ENCODE measurements at places on chromosomes 5 and 9.
A peak's percentile ranks its signal among the peaks of the same experiment; 100 is the strongest.

- no peaks in the 10 kb centered on the region for H3K36me3 ChIP-seq
- no peaks in the 10 kb centered on the region for H3K4me1 ChIP-seq
- DNase-seq: no peak
- no peaks in the 10 kb centered on the region for H3K27me3 ChIP-seq
- no peak overlapping the region for H3K4me3 ChIP-seq
These were observed 70.0 kb downstream of the ZNF354C start for GRCh38 chr5:179130101-179130681.

DNA sequence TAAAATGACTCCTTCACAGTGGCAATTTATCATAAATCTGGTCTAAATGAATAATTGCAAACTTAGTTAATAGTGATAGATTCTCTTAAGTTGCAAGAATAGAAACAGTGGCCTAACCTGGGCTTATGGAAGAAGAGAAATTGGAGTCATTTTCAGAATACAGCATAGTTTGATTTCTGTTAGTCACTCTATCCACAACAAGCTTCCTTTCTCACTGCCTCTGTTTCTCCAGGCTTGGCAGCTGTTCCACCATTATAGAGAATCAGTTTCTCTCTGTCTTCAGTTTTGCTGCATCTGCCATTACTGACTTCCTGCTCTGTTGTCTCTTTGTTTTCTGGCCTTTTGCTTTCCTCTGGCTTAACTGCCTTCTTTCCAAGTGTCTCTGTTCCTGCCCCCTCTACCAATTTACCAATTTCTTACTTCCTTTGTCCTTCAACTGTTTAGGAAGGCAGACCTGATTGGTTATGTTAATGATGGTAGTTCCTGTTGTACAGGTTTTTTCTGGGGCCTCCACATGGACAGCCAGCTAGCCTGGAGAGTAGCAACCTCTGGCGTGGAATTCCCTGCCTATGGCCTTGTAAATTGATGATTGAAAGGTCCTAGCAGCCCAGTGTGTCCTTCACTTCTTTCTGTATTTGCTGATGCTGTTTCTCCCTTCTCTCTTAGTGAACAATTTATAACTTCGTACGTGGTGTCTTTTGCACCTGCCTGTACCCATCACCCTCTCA is 75.9 kb upstream of the RASGRF2 start:
- no peak overlapping the region for H3K27ac ChIP-seq
- no peak overlapping the region for H3K4me3 ChIP-seq
- DNase-seq: peak; percentile 2
- H3K4me1 ChIP-seq: peaks cover 6% of the 10 kb centered on the region
- no peaks in the 10 kb centered on the region for H3K27me3 ChIP-seq

DNA sequence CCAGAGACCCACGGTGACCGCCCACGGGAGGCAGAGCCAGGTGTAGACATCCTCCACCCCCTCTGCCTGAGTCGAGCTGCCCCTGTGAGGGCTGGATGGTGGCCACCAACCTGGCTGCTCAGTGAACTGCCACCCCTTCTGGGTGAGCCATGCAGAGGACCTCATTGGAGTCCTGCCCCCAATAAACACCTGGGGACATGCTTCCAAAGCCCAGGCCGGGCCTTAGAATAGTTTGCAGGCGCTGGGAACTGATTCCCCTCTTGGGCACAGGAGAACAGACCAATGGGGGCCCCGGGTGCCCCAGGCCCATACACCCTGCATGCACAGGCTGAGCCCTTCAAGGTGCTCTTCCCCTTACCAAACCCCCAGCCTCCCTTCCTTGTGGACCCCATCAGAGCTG is 38.1 kb upstream of the GFPT2 start:
- no peaks in the 10 kb centered on the region for H3K27me3 ChIP-seq
- H3K4me3 ChIP-seq: no peak overlapping the region
- H3K4me1 ChIP-seq: no peaks in the 10 kb centered on the region

DNA sequence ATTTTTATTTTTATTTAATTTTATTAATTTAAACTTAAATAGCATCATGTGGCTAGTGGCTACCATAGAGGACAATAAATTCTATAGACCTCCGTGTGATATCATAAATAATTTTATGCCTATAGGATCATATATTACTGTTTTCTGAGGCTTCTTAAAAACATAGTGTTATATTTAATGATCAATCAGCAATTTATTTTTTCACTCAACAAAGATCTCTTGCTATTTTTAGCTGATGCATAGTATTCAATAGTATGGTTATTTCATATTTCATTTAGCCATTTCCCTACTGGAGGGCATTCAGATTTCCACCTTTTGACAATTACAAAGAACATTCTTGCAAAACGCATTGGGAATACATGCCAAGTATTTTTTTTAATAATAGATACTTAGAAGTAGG is 114.1 kb downstream of the PDE4D start:
- DNase-seq: no peak
- H3K4me3 ChIP-seq: no peak overlapping the region
- H3K4me1 ChIP-seq: no peaks in the 10 kb centered on the region
- no peaks in the 10 kb centered on the region for H3K36me3 ChIP-seq
- no peaks in the 10 kb centered on the region for H3K27me3 ChIP-seq
- no peak overlapping the region for H3K27ac ChIP-seq

- H3K4me1 ChIP-seq: no peaks in the 10 kb centered on the region
- H3K27ac ChIP-seq: no peak overlapping the region
- peak; percentile 89 for DNase-seq
- H3K36me3 ChIP-seq: no peaks in the 10 kb centered on the region
- H3K4me3 ChIP-seq: no peak overlapping the region
- H3K27me3 ChIP-seq: no peaks in the 10 kb centered on the region
These were observed 12.7 kb upstream of the TDRD7 start for GRCh38 chr9:97398999-97399758.

DNA sequence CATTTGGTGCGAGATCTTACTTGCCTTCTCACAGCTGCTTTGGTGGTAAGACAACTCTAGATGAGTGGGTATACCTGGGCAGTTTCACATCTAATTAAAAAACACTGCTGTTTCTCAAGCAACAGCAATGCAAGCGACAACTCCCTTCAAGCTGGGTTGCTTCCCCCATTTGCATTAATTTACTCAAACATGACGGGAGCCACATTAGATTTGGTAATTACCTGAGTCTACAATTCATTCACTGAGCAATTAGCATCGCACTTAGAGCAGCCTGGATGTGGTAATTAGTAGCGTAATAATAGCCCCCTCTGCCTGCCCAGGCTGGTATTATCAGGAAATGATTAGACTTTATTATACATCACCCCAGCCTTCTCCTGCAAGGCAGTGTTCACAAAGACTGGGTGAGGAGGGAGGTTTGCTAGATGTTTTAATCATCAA is 73.4 kb downstream of the FBXO38 start:
- H3K27me3 ChIP-seq: no peaks in the 10 kb centered on the region
- no peaks in the 10 kb centered on the region for H3K36me3 ChIP-seq
- no peak overlapping the region for H3K4me3 ChIP-seq
- no peak overlapping the region for H3K27ac ChIP-seq
- peak; percentile 28 for DNase-seq

- no peaks in the 10 kb centered on the region for H3K4me1 ChIP-seq
- DNase-seq: no peak
- no peak overlapping the region for H3K27ac ChIP-seq
- peaks cover 26% of the 10 kb centered on the region for H3K27me3 ChIP-seq
These were observed 23.5 kb downstream of the FAM163B start for GRCh38 chr9:133585481-133586351.

DNA sequence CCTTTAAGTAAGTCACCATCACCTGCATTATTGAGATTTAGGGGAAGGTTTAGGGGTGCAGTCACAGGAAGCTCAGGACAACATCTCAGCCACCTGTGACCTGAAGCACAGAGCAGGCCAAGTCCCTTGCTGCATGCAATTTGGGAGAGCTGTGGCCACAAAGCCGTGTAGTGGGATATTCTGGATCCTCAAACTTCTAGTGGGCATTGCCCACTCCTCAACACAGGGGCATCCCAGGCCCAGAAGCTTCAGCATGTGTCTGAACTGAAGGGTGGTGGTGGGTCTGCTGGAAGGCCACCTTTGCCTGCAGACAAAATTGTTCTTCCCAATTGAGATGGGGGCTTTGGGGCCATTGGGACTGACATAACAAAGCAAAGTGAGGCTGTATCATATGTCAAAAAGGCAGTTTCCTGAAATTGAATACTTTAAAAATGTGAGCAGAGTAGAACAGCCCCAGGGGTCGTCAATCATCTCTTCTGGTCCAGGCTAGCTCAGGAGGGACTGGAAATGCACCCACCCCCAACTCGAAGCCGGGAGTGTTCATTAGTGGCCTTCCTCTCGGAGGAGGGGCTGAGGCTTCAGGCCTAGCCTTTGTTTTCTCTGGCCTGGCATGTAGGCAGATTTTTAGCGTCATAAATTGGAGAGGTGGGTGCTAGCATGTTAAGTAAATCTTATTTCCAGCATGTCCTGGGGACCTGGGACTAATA is 2.8 kb upstream of the GADD45G start:
- no peak overlapping the region for H3K4me3 ChIP-seq
- no peaks in the 10 kb centered on the region for H3K27me3 ChIP-seq
- no peak for DNase-seq
- no peaks in the 10 kb centered on the region for H3K4me1 ChIP-seq

- H3K27me3 ChIP-seq: no peaks in the 10 kb centered on the region
- no peaks in the 10 kb centered on the region for H3K4me1 ChIP-seq
These were observed 102.4 kb upstream of the PARP8 start for GRCh38 chr5:50564079-50564478.

DNA sequence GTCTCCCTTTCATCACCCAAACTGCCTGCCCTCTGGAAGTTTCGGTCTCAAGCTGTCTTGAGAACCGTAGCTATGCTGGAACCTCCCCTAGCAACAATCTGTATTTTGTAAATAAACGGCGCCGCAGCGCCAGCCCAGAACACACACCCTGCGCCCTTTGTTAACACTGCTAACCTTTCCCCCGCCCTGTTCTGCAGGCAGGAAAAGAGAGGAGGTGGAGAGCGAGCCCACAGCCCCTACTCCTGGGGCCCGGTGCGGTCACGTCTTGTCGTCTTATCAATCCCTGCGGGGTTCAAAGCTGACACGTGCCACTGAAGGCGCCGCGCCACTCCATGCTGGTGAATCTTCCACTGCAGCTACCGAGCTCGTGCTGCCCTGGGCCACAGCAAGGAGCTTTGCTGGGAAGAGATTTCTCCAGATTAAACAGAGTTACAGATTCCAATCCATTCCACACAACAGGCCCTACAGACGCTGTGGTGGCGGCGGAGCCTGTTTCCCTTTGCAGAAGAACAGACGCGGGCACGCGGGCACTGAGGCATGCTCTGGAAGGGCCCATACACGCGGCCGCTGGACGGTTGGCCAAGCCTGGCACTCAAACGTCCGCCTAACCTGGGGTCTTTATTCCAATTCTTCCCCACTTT is 25.3 kb downstream of the ZDHHC11B start:
- H3K27me3 ChIP-seq: no peaks in the 10 kb centered on the region
- H3K4me1 ChIP-seq: peaks cover 21% of the 10 kb centered on the region
- no peaks in the 10 kb centered on the region for H3K36me3 ChIP-seq
- H3K27ac ChIP-seq: peak overlapping the region; percentile 85
- peak; percentile 85 for DNase-seq

GRCh38 chr9:105993116-105993854 is 298.9 kb downstream of the TMEM38B start:
- no peak for DNase-seq
- no peaks in the 10 kb centered on the region for H3K36me3 ChIP-seq
- H3K27me3 ChIP-seq: no peaks in the 10 kb centered on the region
- H3K27ac ChIP-seq: no peak overlapping the region

DNA sequence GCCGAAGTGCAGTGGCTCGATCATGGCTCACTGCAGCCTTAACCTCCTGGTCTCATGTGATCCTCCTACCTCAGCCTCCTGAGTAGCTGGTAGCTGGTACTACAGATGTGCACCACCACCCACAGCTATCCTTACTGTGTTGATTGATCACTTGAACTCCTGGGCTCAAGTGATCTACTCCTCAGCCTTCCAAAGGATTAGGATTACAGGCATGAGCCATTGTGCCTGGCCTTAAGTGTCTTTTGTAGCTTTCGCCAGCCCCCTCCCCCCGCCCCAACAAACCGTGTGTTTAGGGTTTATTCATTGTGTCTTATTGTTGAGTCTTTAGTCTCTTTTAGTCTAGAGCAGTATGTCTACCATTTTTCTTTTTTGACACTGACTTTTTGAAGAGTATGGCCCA is 33.1 kb downstream of the SPIN1 start:
- no peaks in the 10 kb centered on the region for H3K4me1 ChIP-seq
- no peak for DNase-seq

DNA sequence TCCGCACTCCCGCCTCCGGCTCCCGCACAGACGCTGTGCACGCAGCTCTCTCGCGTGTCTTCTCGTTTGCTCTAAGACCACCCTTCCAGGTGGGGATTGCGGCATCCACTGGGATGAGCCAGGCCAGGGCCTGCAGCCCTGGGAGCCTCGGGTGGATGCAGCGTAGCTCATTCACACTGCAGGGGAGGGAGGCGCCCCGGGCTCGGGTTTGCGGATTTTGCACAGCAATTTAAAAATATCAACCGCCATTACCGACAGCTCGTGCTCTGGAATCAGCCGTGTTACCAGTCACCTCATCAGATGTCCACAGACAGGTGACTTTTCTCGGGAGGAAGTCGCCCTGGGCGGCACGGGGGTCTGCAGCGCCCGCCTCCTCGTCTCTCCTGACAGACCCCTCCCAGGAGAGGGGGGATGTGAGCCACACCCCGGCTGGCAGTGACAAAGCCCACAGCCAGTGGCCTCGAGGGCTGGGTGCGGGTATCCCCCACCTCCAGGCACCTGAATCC is 20.8 kb upstream of the SLC6A3 start:
- no peak overlapping the region for H3K27ac ChIP-seq
- H3K36me3 ChIP-seq: peaks cover 21% of the 10 kb centered on the region
- no peak overlapping the region for H3K4me3 ChIP-seq
- H3K4me1 ChIP-seq: no peaks in the 10 kb centered on the region

DNA sequence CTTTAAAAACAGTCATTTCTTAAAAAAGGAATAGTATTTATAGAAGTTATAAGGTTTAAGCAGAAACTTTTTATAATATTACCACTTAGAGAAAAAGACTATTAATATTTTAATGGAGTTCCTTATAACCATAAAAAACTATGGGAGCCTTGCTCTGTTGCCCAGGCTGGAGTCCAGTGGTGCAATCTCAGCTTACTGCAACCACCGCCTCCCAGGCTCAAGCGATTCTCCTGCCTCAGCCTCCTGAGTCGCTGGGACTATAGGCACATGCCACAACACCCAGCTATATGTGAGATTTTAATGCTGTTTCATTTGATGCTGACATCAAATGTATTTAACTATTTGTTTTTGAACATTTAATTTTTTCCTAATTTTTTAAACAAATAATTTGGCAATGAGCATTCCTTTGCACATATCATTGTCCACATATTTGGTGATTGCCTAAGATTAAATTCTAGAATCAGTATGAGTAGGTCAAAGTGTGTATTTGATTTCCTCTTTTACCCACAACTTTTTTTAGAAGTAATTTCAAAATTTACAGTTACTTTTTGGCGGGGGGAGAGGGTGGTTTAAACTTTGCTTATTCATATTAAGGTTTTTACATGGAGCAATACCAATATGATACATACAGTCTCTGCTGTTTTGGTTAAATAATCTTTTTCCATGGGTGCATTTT is 235.5 kb downstream of the ARHGEF28 start:
- DNase-seq: no peak
- H3K4me1 ChIP-seq: no peaks in the 10 kb centered on the region
- H3K27me3 ChIP-seq: no peaks in the 10 kb centered on the region
- no peak overlapping the region for H3K27ac ChIP-seq
- no peaks in the 10 kb centered on the region for H3K36me3 ChIP-seq
